ENCODE measurements at places on chromosomes 4 and X.
A peak's percentile ranks its signal among the peaks of the same experiment; 100 is the strongest.

DNA sequence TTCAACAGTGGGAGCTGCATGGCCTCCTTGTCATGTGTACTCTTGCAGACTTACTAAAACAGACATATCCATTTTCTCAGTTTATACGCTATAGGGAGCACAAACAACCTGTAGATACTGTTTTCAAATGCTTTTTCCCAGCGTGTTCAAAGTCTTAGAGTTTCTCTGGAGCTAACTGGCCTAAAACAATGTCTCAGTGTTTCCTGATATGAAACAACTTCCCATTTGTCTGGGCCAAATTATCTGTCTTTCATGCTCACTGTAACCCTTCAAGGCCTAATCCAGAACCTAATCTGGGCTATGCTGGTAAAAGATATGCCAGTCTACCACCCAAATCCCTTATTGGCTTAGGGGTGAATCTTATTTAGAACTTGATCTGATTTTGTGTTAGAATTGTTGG, 38.8 kb downstream of the RAB40A start:
- no peak for DNase-seq
- H3K27me3 ChIP-seq, result no peaks in the 10 kb centered on the region
- H3K27ac ChIP-seq, result no peak overlapping the region
- H3K4me1 ChIP-seq, result no peaks in the 10 kb centered on the region
- no peak overlapping the region for H3K4me3 ChIP-seq

GRCh38 chrX:50386520-50386919, 84.1 kb downstream of the DGKK start:
- no peaks in the 10 kb centered on the region for H3K27me3 ChIP-seq
- H3K27ac ChIP-seq, result no peak overlapping the region
- H3K4me1 ChIP-seq, result no peaks in the 10 kb centered on the region
- H3K4me3 ChIP-seq, result no peak overlapping the region
- no peaks in the 10 kb centered on the region for H3K36me3 ChIP-seq
- DNase-seq, result no peak

- no peaks in the 10 kb centered on the region for H3K27me3 ChIP-seq
- no peaks in the 10 kb centered on the region for H3K36me3 ChIP-seq
- no peak overlapping the region for H3K4me3 ChIP-seq
- no peak for DNase-seq
- no peak overlapping the region for H3K27ac ChIP-seq
Observed at GRCh38 chr4:102411408-102411807, 66.1 kb upstream of the SLC39A8 start.

GRCh38 chr4:22668301-22668700, 24.4 kb upstream of the GBA3 start:
- H3K27ac ChIP-seq, result no peak overlapping the region
- no peak overlapping the region for H3K4me3 ChIP-seq
- no peaks in the 10 kb centered on the region for H3K36me3 ChIP-seq

- H3K27me3 ChIP-seq, result no peaks in the 10 kb centered on the region
- no peak overlapping the region for H3K27ac ChIP-seq
- H3K4me1 ChIP-seq, result no peaks in the 10 kb centered on the region
- no peaks in the 10 kb centered on the region for H3K36me3 ChIP-seq
- no peak for DNase-seq
Observed at GRCh38 chrX:110118530-110118929, 115.6 kb downstream of the TMEM164 start.

DNA sequence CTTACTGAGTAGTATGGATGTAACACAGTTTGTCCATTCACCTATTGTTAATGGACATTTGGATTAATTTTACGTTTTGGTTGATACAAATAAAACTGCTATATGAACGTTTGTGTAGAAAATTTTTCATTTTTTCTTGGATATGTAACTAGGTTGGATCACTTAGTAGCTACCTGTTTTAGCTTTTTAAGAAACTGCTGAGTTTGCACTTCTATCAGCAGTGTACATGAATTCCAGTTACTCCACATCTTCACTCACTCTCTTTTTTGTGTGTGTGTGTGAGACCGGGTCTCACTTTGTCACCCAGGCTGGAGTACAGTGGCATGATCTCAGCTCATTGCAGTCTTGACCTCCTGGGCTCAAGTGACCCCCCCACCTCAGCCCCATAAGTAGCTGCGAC, 15.4 kb downstream of the LARP1B start:
- H3K27ac ChIP-seq, result no peak overlapping the region
- DNase-seq, result no peak
- H3K36me3 ChIP-seq, result no peaks in the 10 kb centered on the region

DNA sequence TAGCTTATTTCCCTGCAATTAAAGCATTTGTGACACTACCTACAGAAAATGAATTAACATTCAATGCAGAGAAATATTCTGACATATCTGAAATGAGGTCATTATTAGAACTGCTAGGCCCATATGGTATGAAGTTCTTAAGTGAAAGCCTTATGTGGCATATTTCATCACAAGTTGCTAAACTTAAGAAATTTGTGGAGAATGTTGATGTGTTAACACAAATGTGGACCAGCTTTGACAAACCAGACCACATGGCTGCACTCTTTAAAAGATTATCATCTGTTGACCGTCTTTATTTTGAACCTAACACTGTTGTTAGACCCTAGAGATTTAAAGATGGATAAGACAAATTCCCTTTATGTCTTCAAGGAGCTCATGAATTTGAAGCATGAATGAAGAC, 1024.1 kb downstream of the RPA4 start:
- no peaks in the 10 kb centered on the region for H3K27me3 ChIP-seq
- no peak overlapping the region for H3K4me3 ChIP-seq
- H3K27ac ChIP-seq, result no peak overlapping the region
- no peaks in the 10 kb centered on the region for H3K4me1 ChIP-seq

GRCh38 chr4:8394806-8395205, 45.7 kb downstream of the ACOX3 start:
- H3K27ac ChIP-seq, result no peak overlapping the region
- DNase-seq, result no peak
- H3K4me1 ChIP-seq, result no peaks in the 10 kb centered on the region
- H3K27me3 ChIP-seq, result no peaks in the 10 kb centered on the region

DNA sequence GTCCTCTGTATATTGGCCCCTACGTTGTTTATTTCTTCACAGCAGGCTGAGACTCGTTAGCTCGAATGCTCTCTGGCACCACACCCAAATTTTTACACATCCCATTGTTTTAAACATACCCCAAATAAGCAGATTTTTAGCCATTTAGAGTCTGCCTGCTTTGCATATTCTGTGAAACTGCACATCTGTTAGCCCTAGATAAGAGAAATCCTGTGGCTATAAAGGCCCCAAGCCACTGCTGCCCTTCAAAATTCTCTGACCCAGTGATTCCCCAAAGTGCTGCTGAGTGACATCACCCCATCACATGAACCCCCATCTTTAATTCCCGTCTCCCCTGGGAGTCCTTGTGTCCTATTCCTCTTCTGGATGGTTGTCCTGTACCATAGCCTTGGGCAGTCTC, 20.8 kb downstream of the TEX13C start:
- no peaks in the 10 kb centered on the region for H3K36me3 ChIP-seq
- no peak for DNase-seq

GRCh38 chr4:92279296-92279695, 24.5 kb upstream of the GRID2 start:
- no peak overlapping the region for H3K27ac ChIP-seq
- H3K36me3 ChIP-seq, result no peaks in the 10 kb centered on the region

DNA sequence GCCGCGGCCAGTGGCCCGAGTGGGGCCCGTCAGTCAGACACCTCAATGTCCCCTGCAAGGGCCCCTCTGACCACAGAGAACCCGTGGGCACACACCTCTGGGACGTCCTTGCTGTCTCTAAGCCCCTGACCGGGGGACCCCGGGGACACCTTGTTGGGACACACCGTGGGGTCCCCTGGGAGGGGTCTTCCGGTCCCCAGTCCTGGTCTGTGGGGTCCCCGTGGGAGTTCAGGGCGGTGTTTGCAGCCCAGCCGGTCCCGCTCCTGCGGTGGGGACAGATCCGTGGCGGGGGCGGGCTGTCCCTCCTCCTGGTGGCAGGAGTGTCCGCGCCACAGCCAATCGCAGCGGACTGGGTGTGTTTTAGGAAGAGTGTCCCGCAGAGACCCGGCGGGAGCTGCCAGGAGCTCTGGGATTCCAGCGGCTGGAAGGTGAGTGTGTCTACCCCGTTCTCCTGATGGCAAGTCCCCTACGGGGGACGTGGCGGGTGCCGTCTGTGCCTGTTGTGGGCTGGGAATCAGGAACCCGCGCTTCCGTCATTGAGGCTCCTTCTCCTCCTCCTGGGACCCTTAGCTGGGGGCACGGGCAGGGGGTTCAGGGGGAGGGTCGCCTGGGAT, 5.1 kb upstream of the PLCXD1 start:
- no peaks in the 10 kb centered on the region for H3K36me3 ChIP-seq
- peak overlapping the region; percentile 75 for H3K4me3 ChIP-seq
- H3K4me1 ChIP-seq, result peaks cover 24% of the 10 kb centered on the region
- no peaks in the 10 kb centered on the region for H3K27me3 ChIP-seq

DNA sequence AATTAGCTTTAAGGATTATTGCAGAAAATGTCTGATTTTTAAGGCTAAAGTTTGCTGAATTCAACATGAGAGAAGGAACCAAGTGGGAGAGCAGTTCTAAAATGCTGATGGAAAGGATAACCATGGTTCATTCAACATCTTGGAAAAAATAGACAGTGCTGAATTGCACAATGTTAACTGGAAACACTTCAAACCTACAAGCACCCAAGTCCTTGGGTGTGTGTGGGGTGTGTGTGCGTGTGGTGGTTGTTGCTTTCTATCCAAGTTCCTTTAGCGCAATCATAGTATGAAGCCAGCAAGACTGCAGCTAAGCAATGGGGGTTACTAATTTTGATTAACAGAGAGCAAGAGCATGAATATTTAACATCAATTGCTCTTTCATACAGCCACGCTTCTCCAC, 29.3 kb upstream of the SCOC start:
- DNase-seq, result no peak
- no peaks in the 10 kb centered on the region for H3K36me3 ChIP-seq

DNA sequence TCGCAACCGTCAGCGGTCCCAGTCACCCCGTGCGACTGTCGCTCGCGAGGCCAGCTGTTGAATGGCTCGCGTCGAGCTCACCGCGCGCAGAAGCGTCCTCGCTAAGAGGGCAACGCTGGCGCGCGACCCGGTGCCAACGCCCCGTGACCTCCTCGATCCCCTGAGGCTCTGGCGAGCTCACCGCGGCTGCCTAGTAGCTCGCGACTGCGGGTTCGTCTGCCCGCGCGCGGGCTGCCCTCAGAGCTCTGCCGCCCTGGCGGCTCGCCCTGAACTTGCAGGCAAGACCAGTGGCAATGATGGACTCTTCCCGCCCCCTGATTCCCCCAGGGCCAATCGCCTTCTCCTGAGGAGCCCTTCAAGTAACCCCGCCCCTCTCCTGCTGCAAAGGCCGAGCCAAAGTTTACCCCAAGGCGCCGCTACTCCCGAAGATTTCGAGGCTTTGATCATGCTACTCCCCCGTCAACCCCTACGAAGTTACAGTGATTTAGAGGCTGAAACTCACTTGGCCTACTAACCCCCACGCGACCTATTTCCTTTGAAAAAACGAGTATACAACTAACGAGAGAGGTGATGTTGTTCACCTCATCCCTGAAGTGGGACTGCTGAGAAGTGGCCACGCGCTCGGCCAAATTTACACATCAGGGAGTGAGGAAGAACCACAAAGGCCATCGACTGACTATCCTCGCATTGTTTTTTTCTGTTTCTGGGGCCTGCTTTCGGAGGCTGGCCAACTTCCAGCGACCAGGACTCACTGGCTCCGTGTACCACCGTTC, 37.5 kb downstream of the PGRMC1 start:
- no peaks in the 10 kb centered on the region for H3K36me3 ChIP-seq
- H3K27ac ChIP-seq, result no peak overlapping the region
- H3K4me3 ChIP-seq, result peak overlapping the region; percentile 29
- peaks cover 15% of the 10 kb centered on the region for H3K27me3 ChIP-seq
- peaks cover 11% of the 10 kb centered on the region for H3K4me1 ChIP-seq
- DNase-seq, result peak; percentile 63

- no peaks in the 10 kb centered on the region for H3K36me3 ChIP-seq
- no peak overlapping the region for H3K27ac ChIP-seq
- peaks cover 6% of the 10 kb centered on the region for H3K4me1 ChIP-seq
- peaks cover 15% of the 10 kb centered on the region for H3K27me3 ChIP-seq
- DNase-seq, result no peak
- no peak overlapping the region for H3K4me3 ChIP-seq
Observed at GRCh38 chrX:13647709-13648212, 5.2 kb upstream of the TCEANC start.

DNA sequence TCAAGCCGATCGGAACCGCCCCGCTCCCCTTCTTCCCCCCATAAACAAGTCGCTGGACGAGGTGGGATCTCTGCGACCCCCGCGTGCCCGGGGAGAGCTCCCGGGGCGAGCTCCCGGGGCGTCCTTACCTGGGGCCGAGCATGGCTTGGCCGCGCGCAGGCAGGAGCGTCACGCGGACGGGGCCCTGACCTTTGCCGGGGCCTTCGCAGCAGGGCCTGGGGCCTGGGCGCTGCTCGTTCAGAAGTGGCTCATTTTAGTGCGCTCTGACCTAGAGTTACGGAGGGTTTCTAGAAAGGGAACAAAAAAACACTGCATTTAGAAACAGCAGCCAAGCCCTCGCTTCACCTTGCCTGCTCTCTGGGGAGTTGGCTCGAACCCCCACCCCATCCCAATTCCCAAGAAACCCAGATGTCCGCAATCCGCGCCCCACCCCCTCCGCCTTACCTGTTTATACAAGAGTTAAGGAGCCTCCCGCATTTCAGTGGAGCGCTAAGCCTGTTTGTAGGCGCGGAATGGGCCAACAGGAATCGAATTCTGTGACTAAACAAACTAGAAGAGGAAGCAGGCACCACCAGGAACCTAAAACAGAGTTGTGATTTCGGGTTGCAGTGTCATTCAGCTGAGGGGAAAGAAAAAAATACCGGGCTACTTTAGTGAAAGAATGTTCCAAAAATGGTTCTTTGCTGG, 814 bp upstream of the RBM47 start:
- peak overlapping the region; percentile 61 for H3K27ac ChIP-seq
- H3K4me3 ChIP-seq, result peak overlapping the region; percentile 59
- peaks cover 15% of the 10 kb centered on the region for H3K4me1 ChIP-seq
- H3K27me3 ChIP-seq, result no peaks in the 10 kb centered on the region
- DNase-seq, result peak; percentile 70

Data from B cell (primary cell).